ENCODE measurements at places on chromosomes 3 and 15.

DNA sequence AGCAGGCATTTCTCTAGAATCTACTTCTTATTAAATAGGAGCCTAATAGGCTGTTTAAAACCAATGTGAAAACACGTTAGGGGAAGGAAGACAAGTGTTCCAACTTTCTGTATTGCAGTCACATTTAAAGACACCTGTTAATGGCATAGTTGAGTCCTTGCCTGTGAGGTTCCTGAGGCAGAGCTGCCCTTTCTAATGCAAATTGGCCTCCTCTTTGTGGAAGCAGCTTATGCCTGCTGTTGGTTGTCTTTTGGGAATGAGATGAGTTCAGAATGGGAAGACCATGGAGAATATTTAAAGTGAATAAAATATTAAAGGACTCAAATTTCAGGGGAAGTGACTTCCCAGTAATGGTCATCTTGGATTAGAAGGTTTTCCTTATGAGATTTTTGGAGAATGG is 51.2 kb downstream of the NEK11 start:
- no peak for DNase-seq

- DNase-seq: no peak
Measured at GRCh38 chr3:40827226-40827625, 302.5 kb downstream of the ZNF621 start.

- DNase-seq: no peak
Measured at GRCh38 chr3:98529856-98530459, 1.8 kb upstream of the GPR15 start.

- DNase-seq: no peak
Measured at GRCh38 chr3:46852839-46853355, 10.3 kb downstream of the MYL3 start.

DNA sequence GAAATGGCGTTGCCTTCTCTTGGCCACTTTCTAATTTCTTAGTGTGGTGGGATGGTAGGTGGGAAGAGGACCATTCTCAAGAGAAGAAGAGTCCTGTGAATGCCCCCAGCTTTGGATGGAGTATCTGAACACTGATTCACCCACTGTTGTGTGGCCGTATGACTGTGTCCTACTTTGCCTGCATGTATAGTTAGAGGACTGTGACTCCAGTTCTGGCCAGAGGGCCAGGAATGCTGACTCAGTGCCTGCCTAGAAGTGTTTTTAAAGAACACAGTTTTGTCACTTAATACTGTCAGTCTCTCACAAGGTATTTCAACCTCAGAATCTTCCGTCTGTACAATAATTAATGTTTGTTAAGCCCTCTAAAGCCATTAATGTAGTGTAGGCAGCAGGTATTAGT is 2.1 kb downstream of the SEC61A1 start:
- no peak for DNase-seq

- no peak for DNase-seq
Measured at GRCh38 chr15:67407786-67408185, 113.1 kb upstream of the C15orf61 start.

GRCh38 chr15:82081914-82082762 is 36.3 kb upstream of the MEX3B start:
- no peak for DNase-seq

DNA sequence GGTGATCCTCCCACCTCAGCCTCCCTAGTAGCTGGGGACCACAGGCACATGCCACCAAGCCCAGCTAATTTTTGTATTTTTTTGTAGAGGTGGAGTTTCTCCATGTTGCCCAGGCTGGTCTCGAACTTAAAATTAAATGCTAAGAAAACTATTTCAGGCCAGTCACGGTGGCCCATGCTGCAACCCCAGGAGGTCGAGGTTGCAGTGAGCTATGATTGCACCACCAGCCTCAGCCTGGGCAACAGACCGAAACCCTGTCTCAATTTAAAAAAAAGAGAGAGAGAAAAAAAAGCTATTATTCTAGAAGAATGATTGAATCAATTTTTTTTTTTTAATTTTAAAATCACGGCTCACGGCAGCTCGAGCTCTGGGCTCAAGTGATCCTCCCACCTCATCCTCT is 4.7 kb downstream of the SLC51A start:
- no peak for DNase-seq

GRCh38 chr3:4776980-4777581 is 202.2 kb upstream of the BHLHE40 start:
- DNase-seq: no peak

DNA sequence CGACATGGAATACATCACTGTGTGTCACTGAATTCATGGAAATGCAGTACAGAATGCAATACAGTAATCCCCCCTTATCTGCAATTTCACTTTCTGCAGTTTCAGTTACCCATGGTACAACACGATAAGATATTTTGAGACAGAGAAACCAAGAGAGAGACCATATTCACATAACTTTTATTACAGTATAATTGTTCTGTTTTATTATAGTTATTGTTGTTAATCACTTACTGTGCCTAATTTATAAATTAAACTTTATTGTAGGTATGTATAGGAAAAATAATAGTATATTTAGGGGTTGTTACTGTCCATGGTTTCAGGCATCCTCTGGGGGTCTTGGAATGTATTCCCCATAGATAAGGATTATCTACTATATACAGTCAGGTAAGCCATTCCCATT is 61.8 kb downstream of the MBNL1 start:
- no peak for DNase-seq

DNA sequence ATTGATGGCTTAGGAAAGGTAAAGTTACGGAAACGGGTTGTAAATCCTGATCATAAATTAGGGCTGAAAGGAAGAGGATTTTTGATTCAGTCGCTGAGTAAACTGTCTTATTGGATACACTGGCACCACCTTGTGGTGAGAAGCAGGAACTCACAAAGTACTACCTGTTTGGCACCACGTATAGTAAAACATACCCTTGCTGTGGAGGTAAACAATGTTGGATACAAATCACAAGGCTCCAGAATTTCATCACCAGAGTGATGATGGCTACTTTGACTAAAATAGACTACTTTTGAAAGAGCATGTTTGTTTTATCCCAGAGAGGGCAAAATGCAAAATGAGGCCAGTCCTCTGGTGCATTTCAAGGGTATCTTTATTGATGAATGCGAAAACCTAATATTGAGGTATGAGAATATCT is 216.9 kb downstream of the IGSF11 start:
- DNase-seq: peak; percentile 5

- DNase-seq: no peak
Measured at GRCh38 chr3:47772788-47773187, 8.9 kb downstream of the SMARCC1 start.

- no peak for DNase-seq
Measured at GRCh38 chr3:197718891-197719290, 17.8 kb downstream of the RUBCN start.

DNA sequence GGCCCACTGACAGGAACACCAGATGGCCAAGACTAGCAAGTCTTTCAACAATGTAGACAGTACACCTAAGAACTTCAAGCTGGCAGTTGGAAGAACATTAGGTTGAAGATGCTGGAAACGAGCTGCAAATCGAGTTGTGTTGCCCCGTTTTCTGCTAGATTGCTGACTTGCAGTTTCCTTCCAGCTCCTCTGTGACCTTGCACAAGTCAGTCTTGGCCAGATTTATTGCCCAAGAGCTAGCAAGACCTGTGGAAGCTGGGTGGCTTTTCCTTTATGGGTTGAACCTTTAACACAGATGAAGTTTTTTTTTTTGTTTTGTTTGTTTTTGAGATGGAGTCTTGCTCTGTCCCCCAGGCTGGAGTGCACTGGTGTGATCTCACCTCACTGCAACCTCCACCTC is 2.9 kb upstream of the RBM6 start:
- no peak for DNase-seq

DNA sequence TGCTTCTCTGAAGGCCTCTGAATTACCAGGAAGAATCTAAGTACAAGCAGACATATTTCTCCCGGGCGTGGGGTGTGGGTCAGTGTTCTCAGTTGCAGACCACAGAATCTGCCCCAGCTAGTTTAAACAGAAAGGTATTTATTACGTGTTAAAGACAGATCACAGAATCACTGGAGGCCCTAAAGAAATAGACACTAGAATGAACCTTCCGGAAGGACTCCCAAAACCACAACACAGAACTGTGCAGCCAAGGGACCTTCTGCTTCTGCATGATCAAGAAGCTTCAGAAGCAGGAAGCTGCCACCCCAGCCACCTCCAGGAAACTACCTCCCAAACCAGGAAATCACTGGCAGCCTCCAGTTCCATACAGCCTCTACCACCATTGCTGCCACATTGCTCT is 32.7 kb upstream of the ZFAND6 start:
- no peak for DNase-seq

- DNase-seq: no peak
Measured at GRCh38 chr15:100141311-100142001, 200.3 kb downstream of the ADAMTS17 start.

GRCh38 chr3:171404376-171404967 is 55.7 kb downstream of the TNIK start:
- no peak for DNase-seq

DNA sequence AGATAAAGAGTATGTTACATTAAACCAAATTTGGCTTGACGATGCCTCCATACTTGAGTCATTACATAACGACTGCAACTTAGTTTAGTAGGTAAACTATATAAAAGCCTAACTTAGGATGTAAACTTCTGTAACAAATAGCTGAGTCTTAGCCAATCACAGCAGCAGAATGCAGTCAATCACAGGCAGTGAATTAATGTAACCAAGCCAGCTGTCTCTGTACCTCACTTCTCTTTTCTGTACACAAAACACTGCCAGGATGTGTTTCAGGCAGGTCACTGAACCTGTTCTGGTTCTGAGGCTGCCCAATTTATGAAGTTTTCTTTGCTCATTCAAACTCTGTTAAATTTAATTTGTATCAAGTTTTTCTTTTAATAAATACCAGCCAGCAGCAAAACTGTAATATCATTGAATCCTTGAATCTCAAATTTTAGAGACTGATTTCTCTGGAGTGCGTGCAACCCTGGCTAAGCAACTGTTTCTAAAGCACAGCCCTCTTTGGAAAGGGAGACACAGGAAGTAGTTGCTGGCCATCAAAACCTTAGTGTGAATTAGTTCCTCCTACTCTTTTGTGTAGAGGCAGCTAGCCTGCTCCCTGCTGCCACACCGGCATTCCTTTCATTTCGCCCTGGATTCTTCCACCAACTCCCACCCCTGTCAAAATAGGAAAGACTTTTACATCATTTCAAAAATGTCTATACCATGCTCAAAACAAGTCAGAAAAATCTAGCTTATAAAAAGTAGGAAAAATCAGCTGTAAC is 15.2 kb downstream of the RFTN1 start:
- DNase-seq: no peak

GRCh38 chr15:75723171-75723846 is 10.7 kb upstream of the CSPG4 start:
- DNase-seq: no peak

DNA sequence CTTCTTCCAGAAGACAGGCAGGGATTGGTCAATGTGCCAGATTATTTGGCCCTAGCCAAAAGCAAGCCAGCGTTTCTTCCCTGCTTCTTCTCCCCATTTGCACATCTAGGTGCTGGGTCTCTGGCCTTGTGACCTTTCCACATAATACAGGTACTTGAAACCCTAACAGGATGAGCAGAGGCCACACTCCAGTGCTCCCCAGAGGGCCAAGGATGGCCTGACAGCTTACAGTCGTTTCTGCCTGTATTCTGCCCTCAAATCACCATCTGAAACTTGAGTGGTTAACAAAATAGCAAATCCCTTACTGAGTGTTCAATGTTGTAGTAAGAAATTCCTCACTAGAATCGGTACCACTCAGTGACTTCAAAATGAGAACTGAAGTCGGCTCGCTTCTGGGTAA is 29.1 kb downstream of the MKRN2 start:
- DNase-seq: no peak

DNA sequence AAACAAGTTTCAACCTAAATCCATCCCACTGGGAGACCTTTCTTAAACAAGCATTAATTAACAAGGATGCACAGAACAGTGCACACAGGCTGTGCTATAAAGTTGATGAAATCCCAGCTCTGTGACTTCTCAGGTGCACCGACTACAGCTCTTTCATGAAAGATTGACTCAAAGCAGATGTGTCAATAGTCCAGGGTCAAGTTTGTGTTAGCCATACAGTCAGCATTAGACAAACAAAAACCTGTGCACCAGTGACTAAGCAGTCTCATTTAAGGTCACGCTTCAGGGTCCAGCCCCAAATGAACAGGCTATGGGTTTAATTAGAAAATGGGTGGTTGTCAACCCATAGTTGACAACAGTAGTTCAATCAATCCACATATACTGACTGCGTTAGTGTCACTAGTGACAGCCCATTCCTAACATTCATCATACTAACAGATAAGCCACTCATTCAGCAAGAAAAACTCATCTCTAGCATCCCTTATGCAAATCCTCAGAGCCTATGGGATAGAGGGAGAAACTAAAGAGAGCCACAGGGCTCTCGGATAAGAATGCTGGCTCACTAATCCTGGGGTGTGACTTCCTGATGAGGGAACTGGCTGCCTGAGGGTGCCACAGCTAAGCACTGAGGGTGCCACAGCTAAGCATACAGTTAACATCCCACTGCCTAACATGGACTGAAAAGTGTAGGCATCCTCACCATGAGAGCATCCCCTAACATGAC is 84.1 kb downstream of the WNT5A start:
- DNase-seq: no peak

- no peak for DNase-seq
Measured at GRCh38 chr15:60797444-60798040, 318.6 kb upstream of the ICE2 start.

DNA sequence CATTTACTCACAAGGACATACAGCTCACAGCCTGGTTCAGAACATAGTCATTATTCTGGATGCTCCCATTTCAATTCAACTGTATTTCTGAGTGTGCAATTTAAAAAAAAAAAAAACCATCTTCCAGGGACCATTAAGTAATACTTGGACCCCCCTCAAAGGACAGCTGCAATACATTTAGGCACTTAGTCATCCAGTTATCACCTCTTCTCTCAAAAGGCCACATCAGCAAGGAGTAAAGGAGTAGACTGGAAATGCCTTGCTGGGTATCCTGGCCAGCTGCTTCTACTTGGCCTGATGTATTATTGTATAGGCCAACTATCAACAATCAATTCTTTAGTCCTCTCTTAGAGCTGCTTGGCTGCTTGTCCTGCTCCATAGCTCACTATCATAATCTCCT is 211.4 kb upstream of the SETMAR start:
- no peak for DNase-seq

- DNase-seq: no peak
Measured at GRCh38 chr3:10428406-10429091, 76.8 kb downstream of the ATP2B2 start.

DNA sequence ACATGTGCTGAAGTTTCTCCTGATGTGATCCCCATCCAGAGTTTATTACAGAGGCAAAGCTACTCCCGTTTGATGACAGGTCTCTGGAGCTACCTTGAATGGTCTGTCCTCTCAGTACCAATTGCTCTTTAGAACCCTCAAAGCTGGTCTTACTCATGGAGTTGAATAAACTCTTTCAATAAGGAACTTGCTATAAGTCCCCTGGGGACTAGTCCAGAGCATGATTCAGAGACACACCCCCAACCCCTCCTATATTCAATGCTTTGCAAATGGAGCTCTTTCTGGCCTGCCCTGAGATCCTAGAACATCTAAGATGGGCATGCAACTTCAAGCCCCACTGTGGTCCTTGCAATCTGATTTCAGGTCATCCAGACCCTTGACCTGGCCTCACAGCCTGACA is 23.9 kb upstream of the TPM1 start:
- no peak for DNase-seq

- no peak for DNase-seq
Measured at GRCh38 chr3:166510382-166510781, 673.2 kb upstream of the BCHE start.

Measured in stimulated activated CD4-positive, alpha-beta T cell treated with anti-CD3 and anti-CD28 coated beads, Interleukin-2, amount 100 ng/mL, for 4 hours (primary cell).